ENCODE measurements at places on chromosomes 2 and 18. TPM values are rescaled to one million over a fixed set of nuclear protein-coding genes. Genes with fewer than 3 reads are reported as not detected.

The GAREM2 gene
- 0.68 TPM for total RNA-seq

- no peak for ATAC-seq
Observed at GRCh38 chr2:41940060-41940744, 107.6 kb upstream of the PKDCC start.

DNA sequence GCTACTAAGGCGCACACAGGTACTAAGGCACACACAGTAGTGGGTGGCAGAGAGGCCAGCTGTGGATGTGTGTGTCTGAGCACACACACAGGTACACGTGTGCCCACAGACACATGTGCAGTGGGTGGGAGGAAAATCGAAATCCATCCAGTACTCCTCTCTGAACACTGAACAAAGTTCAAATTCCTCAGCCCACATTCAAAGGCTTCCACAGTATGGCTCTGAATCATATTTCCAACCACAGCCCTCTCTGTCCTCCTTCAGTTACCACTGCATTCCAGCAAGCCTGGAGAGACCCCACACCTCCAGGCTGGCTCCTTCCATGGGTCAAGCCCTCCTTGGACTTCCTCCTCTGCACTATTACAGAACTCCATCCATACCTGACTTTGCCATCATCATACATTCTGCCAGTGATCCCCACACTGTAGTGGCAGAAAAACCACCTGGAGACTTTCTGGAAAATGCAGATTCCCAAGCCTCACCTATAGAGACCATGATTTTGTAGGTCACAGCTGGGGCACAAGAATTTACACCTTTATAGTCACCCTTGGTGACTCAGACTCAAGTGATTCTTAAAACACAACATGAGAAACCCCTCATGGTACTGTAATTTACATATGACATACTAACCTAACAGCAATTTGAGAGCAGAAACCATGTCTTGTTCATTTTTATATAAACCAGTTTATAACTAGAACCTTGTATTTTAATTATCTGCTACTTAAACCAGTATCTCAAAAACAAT is 31.4 kb downstream of the EPG5 start:
- no peak for ATAC-seq

- no peak for ATAC-seq
Observed at GRCh38 chr2:226691255-226691654, 108.4 kb downstream of the IRS1 start.

- no peak for ATAC-seq
Observed at GRCh38 chr2:69077252-69077950, 64.4 kb downstream of the ANTXR1 start.

DNA sequence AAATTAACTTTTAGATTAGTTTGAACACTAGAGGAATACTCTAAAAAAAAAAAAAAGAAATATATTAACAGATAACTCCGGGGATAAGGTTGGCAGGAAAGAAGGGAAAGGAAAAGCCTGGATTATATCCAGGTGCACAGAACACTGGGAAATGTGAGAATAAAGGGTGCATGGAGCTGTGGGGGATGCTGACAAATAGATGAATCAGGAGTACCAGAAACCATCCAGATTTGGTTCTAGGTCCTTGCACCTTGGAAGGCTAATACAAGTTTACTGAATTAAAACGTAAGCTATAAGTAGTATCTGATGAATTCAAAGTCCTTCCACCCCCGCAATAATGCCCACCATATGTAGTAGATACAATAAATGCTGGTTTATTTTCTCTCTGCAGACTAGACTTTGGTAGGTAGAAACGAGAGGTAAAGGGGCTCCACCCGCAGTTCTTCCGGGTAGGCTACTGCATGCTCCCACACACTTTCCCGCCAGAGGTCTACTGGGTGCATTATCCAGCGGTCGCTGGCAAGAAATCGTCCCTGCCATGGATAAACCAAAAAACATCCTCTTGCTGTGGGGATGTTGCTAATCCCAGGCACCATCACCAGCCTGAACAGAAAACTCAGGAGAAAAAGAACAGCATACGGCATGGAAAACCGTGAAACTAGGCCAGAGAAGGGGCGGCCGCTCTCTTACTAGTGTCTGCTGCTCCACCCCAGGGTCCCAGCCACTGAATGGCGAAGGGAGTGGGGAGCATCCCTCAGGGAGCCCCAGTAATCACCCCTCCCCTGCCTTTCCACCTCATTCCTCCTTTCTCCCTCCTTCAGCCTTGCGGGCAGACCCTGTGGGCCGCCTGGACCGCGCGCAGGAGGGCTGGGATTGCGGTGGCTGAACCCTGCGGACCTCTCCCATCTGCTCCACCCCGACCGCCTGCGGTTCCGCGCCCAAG is 1.5 kb downstream of the CNRIP1 start:
- no peak for ATAC-seq

DNA sequence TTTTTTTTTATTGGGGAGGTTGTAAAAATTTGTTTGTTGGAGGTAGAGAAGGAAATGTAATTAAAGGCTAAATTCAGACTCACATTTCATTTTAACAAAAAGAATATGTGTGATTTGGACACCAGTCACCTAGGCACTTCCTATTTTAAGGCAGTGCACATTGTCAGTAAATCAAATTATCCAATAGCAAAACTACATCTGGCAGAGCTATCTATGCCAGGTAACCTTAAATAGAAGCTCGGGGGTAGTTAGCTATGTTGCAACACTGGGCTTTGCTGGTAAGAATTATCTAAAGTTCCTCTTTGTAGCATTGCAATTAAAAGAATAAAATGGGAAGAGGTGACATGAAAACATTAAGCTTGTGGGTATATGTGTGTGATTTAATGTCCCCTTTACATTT is 1064.4 kb upstream of the ZEB2 start:
- no peak for ATAC-seq

DNA sequence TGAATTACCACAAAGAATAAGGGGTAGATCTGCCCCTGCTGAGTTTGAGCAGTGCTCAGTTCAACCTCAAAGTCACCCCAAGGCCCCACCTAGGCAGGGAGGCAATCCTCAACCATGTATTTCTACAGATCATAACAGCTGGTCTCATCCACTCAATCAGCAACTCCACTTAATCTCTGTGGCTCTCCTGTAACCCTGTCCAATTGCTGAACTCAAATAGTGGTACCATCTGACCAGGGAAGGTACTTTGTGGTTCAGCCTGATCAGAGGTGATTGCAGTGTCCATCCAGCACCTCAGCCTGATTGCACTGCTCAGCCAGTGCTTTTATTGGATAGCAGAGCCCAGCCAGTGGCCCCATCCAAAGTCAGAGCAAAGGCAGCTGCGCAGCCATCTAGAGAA is 91.0 kb upstream of the SLC4A10 start:
- no peak for ATAC-seq

GRCh38 chr2:96485751-96486651 is 19.2 kb downstream of the NEURL3 start:
- peak; percentile 95 for ATAC-seq

DNA sequence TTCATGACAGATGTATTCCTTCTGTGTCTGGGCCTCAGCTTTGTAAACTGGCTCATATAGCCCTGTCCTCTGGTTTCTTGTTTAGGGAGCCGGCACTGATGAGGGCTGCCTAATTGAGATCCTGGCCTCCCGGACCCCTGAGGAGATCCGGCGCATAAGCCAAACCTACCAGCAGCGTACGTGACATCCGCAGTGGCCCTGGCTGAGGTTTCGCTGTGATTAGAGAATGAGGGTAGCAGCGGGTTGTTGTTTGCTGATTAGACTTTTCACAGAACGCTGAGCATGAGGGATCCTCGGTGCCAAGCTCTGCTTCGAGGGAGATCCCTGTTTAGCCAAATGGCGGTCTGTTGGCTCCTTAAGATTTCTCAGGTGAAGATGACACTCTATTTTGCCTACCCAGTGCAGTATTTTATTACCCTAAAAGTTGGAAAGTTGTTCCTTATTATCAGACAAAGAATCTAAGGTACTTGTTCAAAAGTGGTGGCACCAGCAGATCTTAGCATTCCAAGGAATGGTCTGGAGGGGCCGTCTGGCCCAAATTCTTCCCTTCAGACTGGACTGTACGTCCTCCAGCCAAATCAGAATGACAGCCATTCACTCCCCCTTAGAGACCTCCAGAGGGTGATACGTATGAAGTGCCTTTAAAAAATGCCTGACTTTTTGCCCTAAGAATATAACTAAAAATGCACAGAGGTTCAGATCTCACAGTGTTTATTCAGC is 21.5 kb upstream of the GMCL1 start:
- no peak for ATAC-seq

GRCh38 chr18:11454040-11454439 is 155.4 kb upstream of the SLC35G4 start:
- ATAC-seq = no peak

DNA sequence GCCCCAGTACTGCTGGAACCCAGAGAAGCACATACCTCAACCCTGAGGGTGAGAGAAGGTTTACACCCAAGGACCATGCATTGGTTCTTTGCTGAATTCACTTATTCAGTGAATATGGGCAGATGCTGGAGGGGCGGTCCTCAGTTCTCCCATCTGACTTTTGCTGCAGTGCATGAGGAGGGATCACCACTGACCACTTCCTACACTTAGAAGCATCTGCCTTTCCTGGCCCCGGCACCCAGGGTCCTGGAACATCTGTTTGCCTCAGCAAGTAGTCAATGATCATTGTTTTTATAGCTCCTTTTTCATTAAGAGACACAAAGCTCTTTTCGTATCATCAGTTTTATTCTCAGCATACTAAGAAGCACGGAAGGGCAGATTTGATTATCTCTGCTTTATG is 211.4 kb downstream of the SH3RF3 start:
- no peak for ATAC-seq

The GCKR gene
- total RNA-seq = 0.84 TPM

- ATAC-seq = no peak
Observed at GRCh38 chr18:62389761-62390481, 64.8 kb downstream of the TNFRSF11A start.

The IL1F10 gene
- total RNA-seq = not detected

- ATAC-seq = no peak
Observed at GRCh38 chr18:46646468-46646867, 10.6 kb downstream of the LOXHD1 start.

- peak; percentile 71 for ATAC-seq
Observed at GRCh38 chr2:85377083-85377482, 22.5 kb downstream of the ELMOD3 start.

The RIT2 gene
- not detected for total RNA-seq

The ACADL gene
- total RNA-seq = 0.32 TPM

GRCh38 chr2:142865924-142866323 is 11.5 kb upstream of the KYNU start:
- no peak for ATAC-seq

GRCh38 chr2:239286901-239287300 is 113.9 kb downstream of the HDAC4 start:
- ATAC-seq = no peak

- no peak for ATAC-seq
Observed at GRCh38 chr18:34956663-34957062, 84.5 kb upstream of the MAPRE2 start.

- ATAC-seq = no peak
Observed at GRCh38 chr2:217827430-217828201, 175.2 kb downstream of the TNS1 start.

GRCh38 chr2:58006256-58006951 is 40.2 kb upstream of the VRK2 start:
- no peak for ATAC-seq

The SIGLEC15 gene
- not detected for total RNA-seq

The TMEM17 gene
- total RNA-seq = 2.3 TPM

- ATAC-seq = no peak
Observed at GRCh38 chr2:200159357-200159707, 147.2 kb upstream of the SPATS2L start.

- ATAC-seq = no peak
Observed at GRCh38 chr2:36413218-36413617, 57.6 kb downstream of the CRIM1 start.

GRCh38 chr2:19802086-19802841 is 99.5 kb downstream of the TTC32 start:
- no peak for ATAC-seq
